Bronchial epithelial cell (primary cell): ENCODE measurements at places on chromosomes 1 and 21.
A peak's percentile ranks its signal among the peaks of the same experiment; 100 is the strongest.

DNA sequence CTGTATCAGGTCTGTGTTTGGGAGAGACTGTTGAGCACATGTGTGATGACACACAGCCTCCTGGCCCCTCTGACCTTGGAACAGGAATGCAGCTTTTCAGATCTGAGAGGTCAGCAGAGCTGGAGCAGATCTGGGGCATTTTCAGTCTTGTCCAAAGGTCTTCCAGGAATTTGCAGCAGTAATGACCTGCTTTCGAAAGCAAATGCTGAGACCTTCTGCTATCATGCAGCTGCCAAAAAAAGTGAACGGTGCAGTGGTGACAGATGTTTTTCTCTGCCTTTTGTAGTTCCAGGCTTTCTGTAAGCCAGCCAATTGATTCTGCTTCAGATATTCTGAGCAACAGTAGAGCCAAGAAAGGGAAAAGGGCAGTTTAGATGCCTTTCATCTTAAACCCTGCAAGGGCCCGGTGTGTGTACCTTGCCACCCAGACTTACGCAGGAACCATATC lies 137.8 kb upstream of the COA6 start:
- no peak for DNase-seq

DNA sequence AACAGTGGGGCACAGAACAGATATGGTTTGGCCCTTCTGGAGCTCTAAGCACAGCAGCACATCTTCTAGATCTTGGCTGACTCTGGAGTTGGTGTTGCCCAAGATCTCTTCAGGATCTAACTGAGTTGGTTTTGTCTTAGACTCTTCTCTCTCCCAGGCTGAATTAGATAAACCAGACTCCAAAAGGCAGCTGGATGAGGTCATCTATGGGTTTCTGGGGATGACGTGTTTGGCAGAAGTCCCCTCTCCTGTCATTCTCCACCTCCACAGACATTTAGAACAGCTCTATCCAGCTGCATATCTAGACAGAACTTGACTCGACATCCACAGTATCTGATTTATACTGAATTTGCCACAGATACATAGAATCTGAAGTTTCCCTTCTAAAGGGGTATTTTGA lies 75.3 kb downstream of the ST6GALNAC5 start:
- no peak for DNase-seq

DNA sequence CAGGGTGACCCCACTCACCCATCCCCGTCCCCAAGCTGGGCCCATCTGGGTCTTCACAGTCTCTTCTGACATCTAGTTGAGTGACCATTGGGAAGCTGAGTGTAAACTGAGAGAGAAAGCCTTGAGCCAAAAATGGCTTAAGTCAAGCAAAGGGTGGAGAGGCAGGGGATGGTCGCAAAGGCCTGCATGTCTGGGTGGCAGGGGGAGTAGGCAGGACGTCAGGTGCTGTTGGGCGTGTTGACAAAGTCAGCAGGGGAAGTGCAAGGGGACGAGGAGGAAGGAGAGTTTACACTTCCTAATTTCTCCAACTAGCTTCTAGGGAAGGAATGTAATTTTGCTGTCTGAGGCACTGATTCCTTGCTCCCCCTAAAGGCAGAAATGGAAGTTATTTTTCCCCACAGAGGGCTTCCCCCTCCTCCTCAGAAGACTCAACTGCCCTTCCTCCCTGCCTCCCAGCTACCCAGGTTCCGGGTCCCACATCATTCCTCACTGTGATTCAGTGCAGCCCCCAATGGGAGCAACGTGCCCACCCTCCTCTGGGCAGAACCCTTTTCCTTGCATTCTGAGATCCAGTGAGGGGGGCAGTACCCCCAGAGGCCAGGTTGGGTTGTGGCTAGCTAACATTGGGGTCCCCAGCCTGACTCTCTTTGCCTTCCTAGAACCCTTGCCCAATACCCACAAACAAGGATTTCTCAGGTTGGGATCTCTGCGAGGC lies 1.2 kb upstream of the ADORA1 start:
- DNase-seq, result peak; percentile 15

- no peak for DNase-seq
Measured at GRCh38 chr1:17136936-17137335, 17.7 kb upstream of the PADI2 start.

DNA sequence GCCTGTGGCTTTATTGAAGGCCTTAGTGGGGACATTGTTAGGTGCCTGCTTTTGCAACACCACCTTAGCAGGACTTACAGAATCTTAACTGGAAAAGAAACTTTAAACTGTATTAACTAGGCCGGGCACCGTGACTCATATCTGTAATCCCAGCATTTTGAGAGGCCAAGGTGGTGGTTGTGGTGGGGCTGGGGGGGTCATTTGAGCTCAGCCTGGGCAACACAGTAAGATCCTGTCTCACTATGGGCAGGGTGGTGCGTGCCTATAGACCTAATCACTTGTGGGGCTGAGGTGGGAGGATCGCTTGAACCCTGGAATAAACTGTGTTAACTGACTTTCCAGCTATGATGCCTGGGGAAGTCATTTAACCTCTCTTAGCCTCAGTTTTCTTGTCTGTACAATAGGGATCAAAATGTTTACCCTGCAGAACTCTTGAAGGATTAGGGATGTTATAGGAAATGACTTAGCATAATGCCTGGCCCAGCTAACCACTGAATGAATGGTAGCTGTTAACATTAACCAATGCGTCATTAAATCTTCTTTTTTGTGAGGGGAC lies 39.5 kb downstream of the IER5 start:
- no peak for DNase-seq
